ENCODE measurements at places on chromosomes 16 and 17. TPM values are rescaled to one million over a fixed set of nuclear protein-coding genes. Genes with fewer than 3 reads are reported as not detected.
A peak's percentile ranks its signal among the peaks of the same experiment; 100 is the strongest.

MGAT5B gene
- total RNA-seq: 0.27 TPM

DNA sequence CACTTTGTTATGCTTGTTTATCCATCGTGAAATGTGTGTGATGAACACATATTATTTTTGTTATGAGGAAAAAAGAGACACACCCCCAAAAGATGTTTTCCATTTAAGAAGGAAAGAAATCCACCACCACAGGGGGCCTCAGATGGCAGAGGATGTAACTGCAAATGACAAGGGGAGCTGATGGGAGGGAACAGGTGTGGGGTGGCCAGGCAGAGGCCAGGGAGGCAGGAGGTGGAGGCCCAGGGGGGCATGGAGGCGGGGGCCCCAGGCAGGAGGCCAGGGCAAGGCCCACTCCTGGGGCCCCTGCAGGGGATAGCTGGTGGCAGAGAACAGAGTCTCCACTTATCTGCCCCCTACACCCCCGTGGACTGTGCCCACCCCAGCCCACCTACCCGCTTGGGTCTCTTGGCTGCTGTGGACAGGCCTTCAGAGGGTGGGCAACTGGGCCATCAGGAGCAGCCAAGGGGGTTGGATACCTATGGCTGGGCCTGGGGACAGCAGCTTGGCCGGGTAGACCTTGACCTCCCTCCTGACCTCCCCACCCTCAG is 28.0 kb downstream of the PPL start:
- H3K27me3 ChIP-seq: no peaks in the 10 kb centered on the region
- H3K4me1 ChIP-seq: no peaks in the 10 kb centered on the region
- no peak overlapping the region for H3K4me3 ChIP-seq

KRTAP4-5 gene
- total RNA-seq: not detected

BRD7 gene
- 76.3 TPM for total RNA-seq

DNA sequence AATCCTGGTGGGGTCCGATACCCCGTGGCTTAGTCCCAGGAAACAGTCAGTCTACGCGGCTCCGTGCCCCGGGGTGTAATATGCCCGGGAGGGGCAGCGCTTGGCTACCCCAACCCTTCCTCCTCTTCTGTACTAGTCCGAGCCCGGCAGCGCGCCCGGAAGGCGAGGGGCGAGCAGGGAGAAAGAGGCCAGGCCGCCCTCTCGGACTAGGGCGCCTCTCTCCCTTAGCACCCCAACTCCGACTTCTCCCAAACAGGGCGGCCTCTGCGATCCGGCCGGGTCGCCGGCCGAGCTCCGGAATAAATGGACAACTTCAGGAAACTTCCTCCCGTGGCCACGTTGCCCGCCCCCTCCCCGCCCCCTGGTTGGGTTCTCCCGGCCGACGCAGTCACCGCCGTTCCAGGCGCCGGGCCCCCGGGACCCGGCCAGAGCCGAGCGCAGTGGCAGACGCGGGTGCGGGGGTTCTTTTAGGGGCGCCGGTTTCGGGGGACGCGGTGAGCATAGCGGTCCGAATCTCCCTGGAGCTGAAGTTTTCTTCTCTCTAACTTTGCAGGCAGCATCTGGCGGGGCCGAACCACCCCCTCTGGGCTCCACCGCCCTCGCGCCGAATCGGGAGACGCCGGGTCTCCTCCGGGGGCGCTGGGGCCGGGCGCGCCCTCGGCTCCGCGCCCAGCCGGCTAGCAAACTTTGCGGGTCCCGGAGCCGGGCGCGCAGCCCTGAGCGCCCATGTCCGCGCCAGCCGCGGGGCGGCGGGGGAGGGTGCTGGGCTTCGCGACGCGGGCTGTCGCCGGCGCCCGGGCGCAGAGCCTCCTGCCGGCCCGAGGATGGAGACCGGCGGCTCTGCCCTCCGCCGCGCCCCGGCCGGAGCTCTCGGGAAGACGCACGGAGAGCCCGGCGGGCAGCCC is at the start of gene SDK2:
Gene SDK2 (minus strand): TSS at position 301 of the 905 bp plus-strand sequence. CDS start 357 bp downstream, outside the sequence.
- H3K27me3 ChIP-seq: peaks cover 31% of the 10 kb centered on the region
- no peak within 1 kb of the TSS for H3K27ac ChIP-seq
- H3K36me3 ChIP-seq: no peaks in the 10 kb centered on the region
- DNase-seq: peak; percentile 33
- H3K4me1 ChIP-seq: peaks cover 14% of the 10 kb centered on the region
- peak within 1 kb of the TSS; percentile 45 for H3K4me3 ChIP-seq

- no peaks in the 10 kb centered on the region for H3K36me3 ChIP-seq
- H3K27ac ChIP-seq: no peak overlapping the region
- no peak for DNase-seq
- no peaks in the 10 kb centered on the region for H3K4me1 ChIP-seq
- no peak overlapping the region for H3K4me3 ChIP-seq
Measured at GRCh38 chr17:31155208-31155810, 60.5 kb downstream of the NF1 start.

- H3K4me3 ChIP-seq: no peak overlapping the region
- DNase-seq: peak; percentile 53
- peaks cover 18% of the 10 kb centered on the region for H3K4me1 ChIP-seq
- H3K36me3 ChIP-seq: no peaks in the 10 kb centered on the region
- no peaks in the 10 kb centered on the region for H3K27me3 ChIP-seq
Measured at GRCh38 chr16:19136549-19137196, 22.9 kb downstream of the ITPRIPL2 start.

- peak overlapping the region; percentile 38 for H3K27ac ChIP-seq
- no peaks in the 10 kb centered on the region for H3K36me3 ChIP-seq
- H3K4me3 ChIP-seq: peak overlapping the region; percentile 29
- no peak for DNase-seq
- H3K4me1 ChIP-seq: peaks cover 6% of the 10 kb centered on the region
Measured at GRCh38 chr16:87806261-87806640, 40.5 kb upstream of the KLHDC4 start.

DNA sequence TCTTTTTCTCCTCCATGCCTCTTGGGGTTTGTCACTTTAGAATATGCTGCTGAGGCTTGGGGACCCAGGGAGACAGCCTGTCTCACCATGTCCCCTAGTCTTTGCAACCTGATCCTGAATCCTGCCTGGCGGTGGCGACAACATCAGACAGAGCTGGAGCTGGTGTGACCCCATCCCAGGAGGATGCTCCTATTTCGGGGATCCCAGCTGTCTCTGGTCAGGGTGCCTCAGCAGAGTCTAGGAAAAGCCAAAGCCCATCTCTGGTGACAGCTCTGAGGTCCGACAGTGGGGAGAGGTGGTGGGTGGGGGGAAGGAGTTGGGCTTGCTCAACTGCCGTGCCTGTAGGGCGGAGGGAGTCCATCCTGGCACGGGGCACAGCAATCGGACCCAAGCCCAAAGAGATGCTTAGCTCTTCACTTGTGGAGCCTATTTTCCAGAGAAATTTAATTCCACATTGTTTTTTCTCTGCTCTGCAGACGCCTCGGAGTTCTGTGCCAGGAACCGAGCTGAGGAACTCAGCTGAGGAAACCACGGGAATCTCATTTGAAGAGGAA is 10.3 kb upstream of the TNS4 start:
- DNase-seq: no peak
- H3K36me3 ChIP-seq: no peaks in the 10 kb centered on the region
- no peak overlapping the region for H3K27ac ChIP-seq
- no peaks in the 10 kb centered on the region for H3K27me3 ChIP-seq

DNA sequence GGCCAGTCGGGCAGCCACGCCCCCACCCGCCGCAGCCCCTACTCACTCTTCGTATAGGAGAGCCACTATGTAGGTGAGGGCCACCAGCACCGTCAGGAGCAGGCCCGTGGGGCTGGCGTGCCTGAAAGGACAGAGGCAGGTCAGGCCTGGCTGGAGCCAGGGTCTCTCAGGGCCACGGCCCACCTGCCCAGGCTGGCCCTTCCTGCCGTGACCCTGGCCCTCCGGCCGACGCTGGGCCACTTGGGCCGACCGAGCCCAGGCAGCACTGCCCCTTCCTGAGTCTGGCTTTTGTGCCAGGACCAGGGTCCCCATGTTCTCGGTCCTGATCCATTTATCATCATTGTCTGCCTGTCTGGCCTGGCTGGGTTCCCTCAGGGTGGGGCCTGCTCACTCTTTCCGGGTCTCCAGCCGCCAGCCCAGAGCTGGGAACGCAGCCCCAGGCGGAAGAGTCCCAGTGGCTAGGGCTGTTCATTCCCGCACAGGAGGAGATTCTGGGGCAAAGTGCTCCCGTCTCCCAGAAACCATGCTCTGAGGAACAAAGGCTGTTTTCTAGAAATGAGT is 10.1 kb upstream of the RASD1 start:
- H3K36me3 ChIP-seq: no peaks in the 10 kb centered on the region
- no peak overlapping the region for H3K4me3 ChIP-seq
- no peak overlapping the region for H3K27ac ChIP-seq

All from colonic mucosa (tissue), 4 donors.